Bladder microvascular endothelial cell (primary cell): ENCODE measurements at places on chromosomes 3 and 15. TPM values are rescaled to one million over a fixed set of nuclear protein-coding genes. Genes with fewer than 3 reads are reported as not detected.

FEZF2 gene
- not detected in 2 replicates for total RNA-seq

STRIT1 gene
- total RNA-seq, result not detected in 2 replicates

TTC21A gene
- 1.3 and 4.2 TPM in 2 replicates for total RNA-seq

PRR23B gene
- not detected in 2 replicates for total RNA-seq

PLCH1 gene
- total RNA-seq, result not detected in 2 replicates

ARL14 gene
- total RNA-seq, result 0.06 TPM in 1 of 2 replicates, not detected in the other

ANKUB1 gene
- not detected in 2 replicates for total RNA-seq

UACA gene
- 219 and 441 TPM in 2 replicates for total RNA-seq

TMEM40 gene
- total RNA-seq, result under 0.01 TPM in 1 of 2 replicates, not detected in the other

NR2E3 gene
- total RNA-seq, result 0.50 TPM in 1 of 2 replicates, not detected in the other

MTHFS gene
- total RNA-seq, result 9.2 and 13.7 TPM in 2 replicates

SV2B gene
- 0.65 and 0.69 TPM in 2 replicates for total RNA-seq

KNL1 gene
- total RNA-seq, result 13.5 and 16.5 TPM in 2 replicates

RPL39L gene
- total RNA-seq, result 16.1 and 25.3 TPM in 2 replicates

FOXL2 gene
- total RNA-seq, result under 0.01 TPM in 1 of 2 replicates, not detected in the other

CX3CR1 gene
- total RNA-seq, result not detected in 2 replicates

CFAP91 gene
- 0.38 TPM in 1 of 2 replicates, not detected in the other for total RNA-seq

COL6A5 gene
- total RNA-seq, result not detected in 2 replicates

TM6SF1 gene
- total RNA-seq, result 19.6 and 70.5 TPM in 2 replicates

LTK gene
- under 0.01 and 0.06 TPM in 2 replicates for total RNA-seq

C3orf20 gene
- total RNA-seq, result not detected in 2 replicates

FOXB1 gene
- not detected in 2 replicates for total RNA-seq

C3orf80 gene
- not detected in 2 replicates for total RNA-seq

TMEM158 gene
- total RNA-seq, result under 0.01 and 0.44 TPM in 2 replicates

DNAJB8 gene
- not detected in 2 replicates for total RNA-seq

IGDCC3 gene
- total RNA-seq, result not detected in 2 replicates

CFAP100 gene
- not detected in 2 replicates for total RNA-seq

PLA2G4E gene
- total RNA-seq, result not detected in 2 replicates

SH3GL3 gene
- total RNA-seq, result not detected in 2 replicates

FGF7 gene
- total RNA-seq, result not detected in 2 replicates

POLQ gene
- total RNA-seq, result 7.6 and 7.8 TPM in 2 replicates

OSBPL10 gene
- total RNA-seq, result 17.5 and 25.2 TPM in 2 replicates
